ENCODE measurements at places on chromosomes 12 and 14.
A peak's percentile ranks its signal among the peaks of the same experiment; 100 is the strongest.

DNA sequence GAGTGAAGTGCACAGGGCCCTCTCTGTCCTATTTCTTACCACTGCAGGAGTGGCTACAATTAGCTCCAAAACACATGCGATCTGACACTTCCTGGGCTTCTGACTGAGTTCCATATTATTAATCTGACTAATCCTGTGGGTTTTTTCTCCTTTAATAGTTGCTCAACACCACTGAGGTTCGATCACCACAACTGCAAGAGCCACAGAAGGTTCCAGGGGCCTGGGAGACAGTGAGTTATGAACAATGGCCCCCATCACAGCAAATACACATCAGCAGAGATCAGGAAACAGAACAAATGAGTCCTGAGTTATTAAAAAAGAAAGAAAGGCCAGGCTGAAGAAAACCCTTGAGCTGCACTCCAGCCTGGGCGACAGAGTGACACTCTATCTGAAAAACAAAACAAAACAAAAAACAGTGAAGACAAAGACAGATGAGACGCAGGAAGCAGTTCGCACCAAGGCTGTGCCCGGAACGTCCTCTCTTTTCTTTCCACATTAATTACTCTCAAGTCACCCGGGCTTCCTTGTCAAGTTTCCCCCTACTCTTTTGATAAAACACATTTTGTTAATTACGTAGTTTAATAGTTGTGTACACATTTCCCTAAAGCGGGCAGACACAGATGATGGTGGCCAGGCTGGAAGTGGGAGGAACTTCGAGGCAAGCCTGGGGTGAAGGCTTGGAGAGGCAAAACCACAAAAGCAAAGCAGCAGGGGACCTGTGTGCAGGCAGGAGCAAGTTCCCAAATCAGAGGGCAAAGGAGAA lies 42.7 kb downstream of the CDC42BPB start:
- peak; percentile 26 for DNase-seq

DNA sequence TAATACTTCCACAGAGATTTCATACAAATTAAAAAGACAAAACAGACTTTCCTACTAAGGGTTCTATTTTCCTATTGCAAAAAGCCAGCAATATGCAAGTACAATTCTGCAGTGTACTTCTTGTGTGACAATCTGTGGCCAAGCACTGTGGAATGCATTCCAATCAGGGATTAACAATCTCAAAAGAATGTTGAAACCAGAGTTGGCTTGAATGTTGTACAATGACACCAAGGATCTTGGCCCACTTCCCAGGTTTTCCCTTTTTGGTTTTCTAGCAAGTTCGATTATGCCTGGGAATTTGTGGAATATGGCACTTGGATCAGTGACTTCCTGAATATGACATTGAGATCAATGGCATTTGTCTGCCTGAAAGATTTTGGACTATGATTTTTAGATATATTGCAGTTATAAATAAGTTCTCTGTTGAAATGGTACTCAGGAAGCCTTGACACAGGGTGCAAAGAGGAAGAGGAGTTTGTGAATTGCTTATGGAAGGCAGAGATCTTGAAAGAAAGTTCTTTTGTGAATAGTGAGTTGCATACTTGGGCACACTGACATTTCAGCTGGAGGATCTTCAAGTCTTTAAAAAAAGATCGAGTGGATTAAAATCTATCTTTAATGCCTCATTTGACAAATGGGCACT lies 81.4 kb upstream of the FERMT2 start:
- DNase-seq = peak; percentile 5

GRCh38 chr14:66231820-66232219 lies 254.4 kb upstream of the CCDC196 start:
- no peak for DNase-seq

- DNase-seq = peak; percentile 51
Measured at GRCh38 chr14:69037790-69038454, 58.8 kb upstream of the ACTN1 start.

DNA sequence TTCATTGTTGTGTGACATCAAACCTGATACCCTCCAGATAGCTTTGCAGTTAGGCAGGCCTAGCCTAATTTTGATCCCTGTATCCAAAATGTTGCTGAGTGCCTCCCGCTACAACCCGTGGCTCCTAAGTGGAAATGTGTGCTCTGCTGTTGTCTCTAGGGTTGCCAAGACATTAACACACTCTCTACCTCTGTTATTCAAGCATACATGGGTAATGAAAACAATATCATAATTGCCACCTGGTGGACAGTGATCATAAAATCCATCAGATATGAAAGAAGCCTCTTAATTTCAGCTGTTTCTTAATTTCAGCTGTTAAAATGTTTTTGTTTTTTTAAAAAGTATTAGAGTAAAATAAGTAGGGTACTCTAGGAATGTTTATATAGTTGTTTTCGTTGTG lies 93.5 kb downstream of the PLEKHA5 start:
- DNase-seq = no peak

GRCh38 chr12:122874081-122874480 lies 21.8 kb downstream of the VPS37B start:
- DNase-seq = no peak
